ENCODE measurements at places on chromosomes 5 and 9.

GRCh38 chr9:93117924-93118862, 15.9 kb downstream of the NINJ1 start:
- DNase-seq: no peak

DNA sequence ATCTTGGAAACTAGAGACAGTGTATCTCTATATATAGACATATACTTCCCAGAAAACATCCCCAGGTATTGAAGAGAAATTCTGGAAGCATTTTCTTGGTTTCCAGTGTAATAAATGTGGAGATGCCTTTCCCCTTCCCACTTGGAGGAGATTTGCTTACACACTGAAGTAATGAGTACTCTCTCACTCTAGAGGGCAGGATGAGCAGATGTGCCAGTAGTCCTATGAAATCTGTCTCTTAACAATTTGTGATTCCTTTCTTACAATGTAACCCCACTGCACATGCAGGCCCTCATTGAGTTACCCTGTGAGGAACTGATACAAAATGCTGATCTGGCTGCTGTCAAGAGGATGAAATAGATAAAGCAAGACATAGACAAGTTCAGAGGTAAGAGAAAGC, 567.2 kb downstream of the SLCO4C1 start:
- no peak for DNase-seq

GRCh38 chr5:122165559-122166078, 36.3 kb downstream of the ZNF474 start:
- DNase-seq: no peak

- no peak for DNase-seq
These were observed 5.7 kb downstream of the TRIM52 start for GRCh38 chr5:181255276-181255675.

GRCh38 chr5:179312557-179313235, 32.6 kb downstream of the ADAMTS2 start:
- no peak for DNase-seq

DNA sequence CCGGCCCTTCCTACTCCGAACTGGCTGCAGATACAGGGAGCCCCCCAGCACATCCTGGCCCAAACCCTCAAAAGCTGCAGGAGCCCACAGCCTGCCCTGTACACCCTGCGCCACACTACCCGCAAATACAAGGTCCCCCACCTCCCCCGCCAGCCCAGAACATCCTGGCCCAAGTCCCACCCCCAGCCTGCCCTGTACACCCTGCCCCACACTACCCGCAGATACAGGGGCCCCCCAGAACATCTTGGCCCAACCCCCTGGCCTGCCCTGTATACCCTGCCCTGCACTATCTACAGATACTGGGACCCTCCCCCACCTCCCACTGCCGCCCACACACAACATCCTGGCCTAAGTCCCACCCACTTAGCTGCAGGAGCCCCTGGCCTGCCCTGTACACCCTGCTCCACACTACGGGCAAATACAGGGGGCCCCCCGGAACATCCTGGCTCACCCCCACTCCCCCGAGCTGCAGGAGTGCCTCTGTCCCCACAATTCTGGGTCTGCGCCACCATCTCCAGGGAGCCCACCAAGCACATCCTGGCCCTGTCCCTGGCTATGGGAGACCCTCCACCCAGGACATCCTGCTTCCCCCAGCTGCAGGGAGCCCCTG, 8.3 kb downstream of the LPCAT1 start:
- no peak for DNase-seq
